Tibial artery (tissue), 4 donors: ENCODE measurements at places on chromosomes 16 and 17.

DNA sequence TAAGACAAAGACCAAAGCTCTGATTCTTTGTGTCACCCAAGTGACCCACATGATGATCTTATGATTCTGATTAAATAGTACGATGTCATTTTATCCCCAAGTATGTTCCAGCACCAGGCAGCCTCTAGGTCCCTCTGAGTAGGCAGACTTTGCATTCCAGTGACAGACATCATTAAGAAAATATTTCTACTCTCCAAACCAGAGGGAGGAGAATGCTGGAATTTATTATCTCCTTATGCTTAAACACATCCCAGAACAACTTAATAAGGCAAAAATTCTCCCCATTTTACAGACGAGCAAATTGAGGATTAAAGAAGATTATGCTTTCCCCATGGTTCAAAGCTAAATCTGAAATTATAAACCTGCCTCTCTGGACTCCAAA is 192.8 kb upstream of the CDH11 start:
- peaks cover 44% of the 10 kb centered on the region for H3K4me1 ChIP-seq
- no peaks in the 10 kb centered on the region for H3K27me3 ChIP-seq
- peak overlapping the region; percentile 64 for H3K27ac ChIP-seq

DNA sequence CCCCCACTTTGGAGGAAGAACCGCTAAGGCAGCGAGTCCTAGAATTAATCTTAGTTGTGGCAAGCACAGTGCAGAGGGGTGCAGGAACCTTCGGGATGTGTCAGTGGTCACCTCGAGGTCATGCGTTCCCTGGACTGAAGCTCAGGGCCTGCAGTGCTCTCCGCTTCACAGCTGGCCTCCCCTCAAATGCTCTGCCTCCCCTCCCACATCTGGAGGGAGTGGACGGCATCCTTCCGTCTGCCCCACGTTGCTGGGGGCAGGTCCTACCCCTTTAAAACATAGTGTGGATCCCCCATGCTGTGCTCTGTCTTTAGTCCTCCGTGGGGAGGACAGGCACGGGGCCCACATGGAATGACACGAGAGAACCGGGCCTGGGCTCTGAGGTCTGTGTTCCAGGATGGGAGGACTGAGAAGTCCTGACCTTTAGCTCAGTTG is 99.5 kb upstream of the CDC42EP4 start:
- H3K36me3 ChIP-seq: no peaks in the 10 kb centered on the region
- no peaks in the 10 kb centered on the region for H3K4me1 ChIP-seq
- DNase-seq: no peak
- H3K27me3 ChIP-seq: no peaks in the 10 kb centered on the region
- no peak overlapping the region for H3K27ac ChIP-seq

DNA sequence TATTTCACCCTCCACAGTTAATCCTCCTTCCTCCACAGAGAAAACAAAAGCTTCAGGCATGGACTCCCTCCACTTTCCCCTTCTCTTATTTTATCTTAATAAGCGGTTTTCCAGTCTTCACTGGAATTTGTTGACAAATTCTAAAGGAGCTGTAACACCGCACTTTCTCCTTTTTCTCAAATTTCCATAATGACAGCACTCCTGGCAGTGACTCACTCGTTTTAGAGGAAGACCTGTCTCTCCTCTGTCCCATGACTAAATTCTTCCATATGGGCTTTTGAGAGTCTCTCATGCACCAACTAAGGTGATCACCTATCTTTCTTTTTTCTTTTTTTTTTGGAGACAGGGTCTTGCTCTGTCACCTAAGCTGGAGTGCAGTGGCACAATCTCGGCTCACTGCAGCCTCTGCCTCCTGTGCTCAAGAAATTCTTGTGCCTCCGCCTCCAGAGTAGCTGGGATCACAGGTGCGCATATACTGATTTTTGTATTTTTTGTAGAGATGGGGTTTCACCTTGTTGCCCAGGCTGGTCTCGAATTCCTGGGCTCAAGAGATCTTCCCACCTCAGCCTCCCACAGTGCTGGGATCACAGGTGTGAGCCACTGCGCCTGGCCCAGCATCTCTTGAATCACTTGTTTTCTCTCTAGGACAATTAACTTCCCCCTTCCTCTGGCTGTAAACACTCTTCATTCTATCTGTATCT is 7.7 kb downstream of the ITGAM start:
- H3K36me3 ChIP-seq: no peaks in the 10 kb centered on the region
- H3K4me3 ChIP-seq: no peak overlapping the region
- H3K27ac ChIP-seq: no peak overlapping the region
- no peaks in the 10 kb centered on the region for H3K27me3 ChIP-seq

DNA sequence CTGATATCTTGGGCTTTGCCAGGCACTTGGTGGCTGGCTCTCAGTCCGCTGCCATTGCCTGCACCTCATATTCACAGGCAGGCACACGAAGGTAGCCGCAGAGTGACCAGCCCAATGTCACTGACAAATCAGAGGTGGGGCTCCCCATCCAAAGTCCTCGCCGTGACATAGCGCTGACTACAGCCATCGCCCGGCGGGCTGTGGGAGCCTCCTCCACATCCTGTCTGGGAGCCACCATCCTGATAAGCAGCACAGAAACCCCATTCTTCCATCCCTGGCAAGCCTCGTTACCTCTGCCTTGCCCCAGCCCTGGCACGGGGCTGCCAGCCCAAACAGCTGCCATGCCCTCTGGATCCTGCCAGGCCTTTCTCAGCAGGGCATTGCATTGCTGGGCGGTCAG is 437.8 kb downstream of the SLC39A11 start:
- no peak for DNase-seq
- H3K27me3 ChIP-seq: no peaks in the 10 kb centered on the region
- H3K27ac ChIP-seq: no peak overlapping the region
- no peaks in the 10 kb centered on the region for H3K4me1 ChIP-seq
- H3K36me3 ChIP-seq: no peaks in the 10 kb centered on the region
- H3K4me3 ChIP-seq: no peak overlapping the region

DNA sequence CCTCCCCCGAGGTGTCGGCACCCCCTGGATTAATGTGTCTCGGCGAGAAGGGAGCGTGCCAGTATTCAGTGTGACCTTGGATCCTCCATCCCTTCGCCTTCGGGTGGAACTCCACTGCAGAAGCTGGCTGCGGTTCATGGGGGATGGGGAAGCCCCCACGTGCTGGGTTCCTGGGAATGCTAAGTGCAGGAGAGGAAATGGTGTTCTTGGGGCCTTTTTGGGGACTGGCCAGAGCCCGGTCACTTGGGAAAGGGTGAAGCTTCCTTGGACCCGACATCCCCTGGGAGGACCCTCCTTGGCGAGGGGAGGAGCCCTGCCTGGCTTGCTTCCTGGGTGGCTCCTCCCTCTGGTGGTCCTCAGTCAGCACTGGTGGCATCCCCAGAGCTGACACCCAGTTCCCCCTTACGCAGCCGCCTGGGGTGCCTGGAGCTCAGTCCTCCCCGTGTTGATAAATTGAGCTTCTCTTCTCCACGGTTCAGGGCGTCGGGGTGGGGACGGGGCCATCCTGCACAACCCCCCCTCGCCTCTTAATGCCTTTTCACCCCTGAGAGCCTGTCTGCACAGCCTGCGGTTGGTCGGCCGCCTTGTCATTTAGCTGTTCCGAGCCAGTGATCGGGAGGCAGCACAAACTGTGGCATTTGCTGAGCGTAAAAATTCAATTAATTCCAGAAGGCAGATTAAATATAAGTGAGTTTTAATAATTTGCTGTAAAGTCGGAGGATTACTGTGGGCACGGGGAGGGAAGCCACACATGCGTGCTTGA is 30.7 kb upstream of the GSE1 start:
- H3K4me3 ChIP-seq: no peak overlapping the region
- H3K27me3 ChIP-seq: no peaks in the 10 kb centered on the region
- no peak for DNase-seq
- peaks cover 30% of the 10 kb centered on the region for H3K4me1 ChIP-seq
- no peak overlapping the region for H3K27ac ChIP-seq

- no peaks in the 10 kb centered on the region for H3K4me1 ChIP-seq
- peak overlapping the region; percentile 51 for H3K4me3 ChIP-seq
- DNase-seq: no peak
- no peak overlapping the region for H3K27ac ChIP-seq
These were observed 119.9 kb upstream of the SMURF2 start for GRCh38 chr17:64781810-64782555.
